ENCODE measurements at places on chromosomes 2 and 18. TPM values are rescaled to one million over a fixed set of nuclear protein-coding genes. Genes with fewer than 3 reads are reported as not detected.

Gene RAB6D
- total RNA-seq: 0.27 TPM

Gene CDH20
- not detected for total RNA-seq

Gene UGT1A4
- not detected for total RNA-seq

GRCh38 chr2:203014456-203015199, at the start of gene NBEAL1:
NBEAL1 (plus strand) TSS chr2:203014875; CDS start chr2:203016385, 1,510 bp downstream.
- peak; percentile 90 for DNase-seq

DNA sequence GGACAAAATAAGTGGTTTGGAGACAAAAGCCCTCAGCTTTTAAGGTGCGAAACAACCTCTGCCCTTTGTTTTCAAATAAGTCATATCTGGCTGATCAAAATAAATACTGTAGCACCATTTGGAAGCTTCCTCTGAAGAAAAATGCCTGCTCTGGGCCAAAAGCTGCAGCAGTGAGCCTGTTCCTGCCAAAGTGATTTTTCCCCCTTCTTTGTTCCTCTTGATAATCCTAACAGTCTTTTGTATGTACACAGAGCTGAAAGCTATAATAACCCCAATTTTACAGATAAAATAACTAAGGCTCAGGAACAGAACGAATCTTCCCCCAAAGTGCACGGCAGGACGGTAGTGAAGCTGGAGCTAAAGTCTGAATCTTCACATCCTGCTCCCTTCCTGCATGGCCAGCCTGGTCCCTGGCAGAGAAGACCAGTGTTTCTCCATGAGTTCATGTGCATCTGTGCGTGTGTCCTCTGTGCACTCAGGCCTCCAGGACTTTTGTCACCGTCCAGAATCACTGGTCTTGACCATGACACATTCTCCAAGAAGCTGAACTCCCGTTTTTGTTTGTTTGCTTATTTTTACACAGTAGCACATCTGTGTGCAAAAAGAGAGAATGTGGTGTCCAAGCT, 2114.1 kb upstream of the PIK3C3 start:
- no peak for DNase-seq

- no peak for DNase-seq
Measured at GRCh38 chr2:85768713-85769112, 14.9 kb downstream of the ATOH8 start.

DNA sequence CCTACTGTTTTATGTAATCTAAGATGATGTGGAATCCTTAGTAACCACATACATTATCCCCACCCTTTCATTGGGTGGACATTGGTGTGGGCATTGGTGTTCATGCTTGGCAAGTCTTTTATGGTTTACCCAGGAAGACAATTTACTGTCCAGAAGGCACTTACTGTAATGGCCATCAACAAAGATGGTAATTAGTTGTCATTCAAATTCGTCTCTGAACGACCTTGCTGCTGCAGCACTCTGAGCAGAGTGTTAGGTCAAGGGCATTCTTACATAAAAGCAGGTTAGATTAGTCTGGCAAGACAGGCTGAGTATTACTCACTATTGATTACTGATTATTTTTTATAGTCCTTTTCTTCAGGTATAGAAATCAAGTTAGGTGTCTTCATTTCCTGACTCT, 447.9 kb downstream of the XIRP2 start:
- DNase-seq: no peak

Measured in kidney epithelial cell (primary cell).